ENCODE measurements at places on chromosomes 13 and 19. TPM values are rescaled to one million over a fixed set of nuclear protein-coding genes. Genes with fewer than 3 reads are reported as not detected.

KLK14 gene
- total RNA-seq = not detected

- no peak for DNase-seq
Measured at GRCh38 chr19:45245334-45245787, at the start of gene EXOC3L2. Gene EXOC3L2, minus strand, starts transcription at chr19:45245407. Its CDS starts 6,362 bp downstream, at chr19:45239045.

GRCh38 chr19:49336482-49337266 lies 1.5 kb downstream of the CD37 start:
- DNase-seq = peak; percentile 14

GRCh38 chr13:27822873-27823311 lies 30.6 kb downstream of the GSX1 start:
- no peak for DNase-seq

CDC16 gene
- 81.7 TPM for total RNA-seq

UPF3A gene
- total RNA-seq = 128 TPM

ZNF284 gene
- total RNA-seq = 4.1 TPM

- DNase-seq = no peak
Measured at GRCh38 chr13:45700971-45701900, 884 bp upstream of the CBY2 start.

DNA sequence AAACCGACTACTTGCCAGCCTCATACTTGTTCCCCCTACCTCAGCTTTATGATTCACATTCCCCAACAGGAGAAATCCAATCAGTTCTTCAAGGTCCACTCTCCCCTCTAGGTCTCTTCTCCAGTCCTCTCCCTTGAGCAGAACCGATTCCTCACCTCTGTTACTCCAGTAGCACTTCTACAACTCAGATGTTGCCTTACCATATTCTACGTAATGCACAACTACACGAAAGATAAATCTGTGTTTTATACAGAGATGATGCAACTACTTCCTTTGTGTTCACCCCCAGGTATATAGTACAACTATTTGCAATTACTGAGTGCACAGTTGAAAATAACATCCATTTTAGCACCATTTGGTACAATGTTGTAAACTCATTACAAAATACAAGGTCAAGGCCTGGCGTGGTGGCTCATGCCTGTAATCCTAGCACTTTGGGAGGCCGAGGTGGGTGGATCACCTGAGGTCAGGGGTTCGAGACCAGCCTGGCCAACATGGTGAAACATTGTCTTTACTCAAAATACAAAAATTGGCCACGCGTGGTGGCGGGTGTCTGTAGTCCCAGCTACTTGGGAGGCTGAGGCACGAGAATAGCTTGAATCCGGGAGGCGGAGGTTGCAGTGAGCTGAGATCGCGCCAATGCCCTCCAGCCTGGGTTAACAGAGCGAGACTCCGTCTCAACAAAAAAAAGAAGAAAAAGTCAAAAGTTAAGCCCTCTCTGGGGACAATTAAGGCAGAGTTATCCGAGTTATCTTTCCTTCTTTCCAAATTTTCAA lies 2.8 kb upstream of the WBP4 start:
- no peak for DNase-seq

CPT1C gene
- total RNA-seq = 113 TPM

GRCh38 chr13:91355099-91355825 lies 7.8 kb downstream of the MIR17HG start:
- DNase-seq = no peak

GRCh38 chr13:40351537-40352379 lies 314.7 kb downstream of the FOXO1 start:
- DNase-seq = no peak

GRCh38 chr13:66207610-66208009 lies 1022.5 kb downstream of the PCDH9 start:
- DNase-seq = no peak

- no peak for DNase-seq
Measured at GRCh38 chr13:99956473-99957349, 14.9 kb downstream of the ZIC5 start.

- DNase-seq = no peak
Measured at GRCh38 chr19:39307046-39307821, 11.0 kb downstream of the IFNL1 start.

ERCC1 gene
- total RNA-seq = 84.1 TPM

ZNF667 gene
- total RNA-seq = 34.6 TPM

DNA sequence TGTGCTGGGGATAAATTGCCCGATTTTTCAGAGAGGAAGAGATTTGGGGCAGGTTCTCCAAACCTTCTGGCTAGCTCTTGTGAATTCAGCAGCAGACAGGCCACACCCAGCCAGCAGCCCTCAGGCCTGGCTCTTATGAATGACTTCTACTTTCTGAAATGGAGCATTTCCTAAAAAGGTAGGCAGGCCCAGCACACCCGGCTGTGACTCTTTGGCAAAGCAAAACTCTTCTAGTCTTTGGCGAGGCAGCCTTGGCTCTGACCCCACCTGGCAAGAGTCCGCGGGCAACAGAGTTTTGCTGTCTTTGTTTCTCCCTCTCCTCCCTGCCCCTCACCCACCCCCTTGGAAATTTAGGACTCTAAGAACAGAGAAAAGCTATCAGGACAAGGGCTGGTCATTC lies 221.2 kb downstream of the ZNF536 start:
- no peak for DNase-seq

GRCh38 chr13:97221046-97221445 lies 1.1 kb upstream of the MBNL2 start:
- DNase-seq = no peak

IL17D gene
- total RNA-seq = 48.7 TPM

EML2 gene
- total RNA-seq = 144 TPM

Measured in dorsolateral prefrontal cortex (tissue), 122 donors.